ENCODE measurements at places on chromosomes 3 and 15. TPM values are rescaled to one million over a fixed set of nuclear protein-coding genes. Genes with fewer than 3 reads are reported as not detected.

Gene NTRK3
- 2.9 TPM for total RNA-seq

Gene HHLA2
- total RNA-seq, result 2.3 TPM

Gene RTP3
- not detected for total RNA-seq

Gene ACTRT3
- total RNA-seq, result 1.8 TPM

Gene TRPM1
- not detected for total RNA-seq

Gene GOLGA6L7
- not detected for total RNA-seq

Gene GABRG3
- total RNA-seq, result 2.6 TPM

Gene LIPH
- 5.3 TPM for total RNA-seq

- DNase-seq, result no peak
Observed at GRCh38 chr3:112096176-112096575, 10.0 kb downstream of the C3orf52 start.

DNA sequence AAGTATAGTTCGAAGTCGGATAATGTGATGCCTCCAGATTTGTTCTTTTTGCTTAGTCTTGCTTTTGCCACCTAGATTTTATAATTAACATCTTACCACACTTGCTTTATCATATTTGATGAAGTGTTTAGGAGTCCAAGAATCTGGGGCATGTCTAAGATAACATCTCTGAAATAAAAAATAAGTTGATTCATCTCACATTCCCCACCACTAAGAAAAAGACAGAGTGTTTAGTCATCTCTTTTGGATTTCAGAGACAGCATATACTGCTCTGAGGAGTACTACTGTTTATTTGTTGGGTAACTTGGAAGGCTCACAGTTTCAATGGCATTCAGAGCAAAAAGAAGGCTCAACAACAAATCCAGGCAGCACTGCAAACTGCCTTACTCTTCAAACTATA is 324.2 kb upstream of the ATP11B start:
- no peak for DNase-seq

DNA sequence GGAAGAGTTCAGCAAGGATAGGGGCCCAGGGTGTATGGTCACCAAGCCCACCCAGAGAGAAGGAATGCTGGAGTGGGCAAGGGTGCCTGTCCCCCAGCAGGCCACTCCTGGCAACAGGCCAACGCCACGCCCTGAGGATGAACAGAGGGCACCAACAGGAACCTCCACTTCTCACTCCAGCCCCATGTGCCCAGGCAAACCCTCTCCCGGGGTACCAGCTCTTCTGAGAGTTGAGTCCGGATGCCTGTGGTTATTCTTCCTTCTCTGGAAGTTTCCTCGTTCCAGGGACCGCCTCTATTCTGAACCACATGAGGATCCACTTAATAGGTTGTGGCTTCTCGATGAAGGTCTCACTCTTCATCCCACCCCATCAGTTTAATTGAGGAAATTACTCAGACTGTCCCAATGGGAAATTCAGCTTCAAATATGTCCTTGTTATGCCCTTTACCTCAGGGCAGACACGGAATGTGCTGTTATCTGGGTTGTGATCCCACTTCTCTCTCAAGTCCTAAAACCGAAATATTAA is 114.3 kb downstream of the LIPC start:
- no peak for DNase-seq

- no peak for DNase-seq
Observed at GRCh38 chr3:123338620-123339061, 110.2 kb downstream of the ADCY5 start.

DNA sequence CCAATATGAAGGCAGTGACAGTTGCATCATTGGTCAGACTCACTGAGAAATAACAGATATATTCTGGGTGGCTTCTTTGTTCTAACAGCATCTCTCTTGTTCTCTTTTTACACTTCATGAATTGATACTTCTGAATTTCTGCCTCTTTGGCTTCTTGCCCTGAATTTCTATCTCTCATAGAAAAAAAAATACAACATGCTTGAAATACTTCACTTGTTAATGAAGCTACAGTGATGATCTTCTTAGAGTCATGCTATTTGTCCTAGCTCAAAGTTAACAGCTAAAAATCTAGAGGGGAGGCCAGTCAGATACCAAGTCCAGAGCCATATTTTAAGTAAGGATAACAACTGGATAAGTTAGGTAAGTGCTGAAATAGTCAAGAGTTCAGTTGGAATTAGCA is 597.2 kb upstream of the AGTR1 start:
- DNase-seq, result no peak

- DNase-seq, result no peak
Observed at GRCh38 chr3:112847692-112848091, 1.0 kb upstream of the CD200R1L start.

DNA sequence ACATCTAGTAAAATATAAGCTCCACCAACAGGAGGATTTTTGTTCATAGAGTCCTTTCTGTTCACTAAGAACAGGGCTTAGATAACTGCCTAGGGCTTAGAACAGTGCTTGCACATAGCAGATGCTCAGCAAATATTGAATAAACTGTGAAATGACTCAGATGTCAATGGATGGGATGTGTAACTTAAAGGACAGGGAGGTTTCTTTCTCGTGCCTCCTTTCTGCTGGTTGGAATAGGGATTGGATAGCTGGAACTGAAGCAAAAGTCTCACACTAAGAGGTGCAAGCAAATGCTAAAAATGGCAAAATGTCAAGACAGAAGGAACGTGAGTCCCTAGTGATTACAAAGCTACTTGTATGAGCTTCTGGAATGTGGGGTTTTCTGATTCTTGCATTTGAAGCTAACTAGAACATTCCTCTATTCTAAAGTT is 392.8 kb upstream of the WNT5A start:
- DNase-seq, result no peak

DNA sequence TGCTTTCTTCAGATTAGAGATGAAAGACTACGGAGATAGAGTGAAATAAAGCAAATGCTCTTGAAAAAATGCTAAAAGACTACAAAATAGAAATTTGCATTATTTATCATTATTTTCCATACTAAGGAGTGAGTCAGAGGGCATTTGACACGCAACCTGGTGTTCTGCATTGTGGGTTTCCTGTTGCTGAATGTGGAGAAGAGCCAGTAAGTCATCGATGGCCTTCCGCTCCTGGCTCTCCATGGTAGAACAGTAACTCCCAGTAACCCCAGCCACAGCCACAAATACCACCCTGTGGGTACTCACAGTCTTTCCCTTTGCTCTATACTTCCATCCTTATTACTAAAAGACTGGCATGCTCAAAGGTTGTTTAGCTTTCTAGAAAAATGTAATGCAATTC is 61.5 kb downstream of the CGGBP1 start:
- DNase-seq, result no peak

DNA sequence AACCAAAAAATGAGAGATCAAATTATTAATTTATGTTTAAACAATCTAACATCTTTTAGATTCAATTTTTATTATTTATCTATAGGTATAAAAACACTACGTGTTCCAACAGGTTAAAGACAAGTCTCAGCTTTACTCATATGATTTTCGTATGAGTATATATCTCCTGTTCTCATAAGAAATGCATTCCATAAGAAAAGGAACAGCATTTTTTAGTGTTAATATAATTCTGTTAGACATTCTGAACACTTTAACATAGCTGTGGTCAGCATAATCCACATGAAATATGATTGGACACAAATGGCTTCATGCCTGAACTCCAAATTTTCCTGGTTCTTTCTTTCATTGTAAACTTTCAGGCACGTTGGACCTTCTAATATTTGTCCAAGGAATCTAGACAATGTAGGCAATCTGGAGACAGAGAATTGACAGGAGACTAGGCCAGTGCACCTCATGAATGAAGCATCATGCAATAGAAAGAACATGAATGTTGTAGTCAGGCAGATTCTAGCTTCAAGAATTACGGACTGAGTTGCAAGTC is 1122.0 kb upstream of the ALCAM start:
- DNase-seq, result no peak

GRCh38 chr15:39767921-39768320 is 14.7 kb downstream of the FSIP1 start:
- no peak for DNase-seq

DNA sequence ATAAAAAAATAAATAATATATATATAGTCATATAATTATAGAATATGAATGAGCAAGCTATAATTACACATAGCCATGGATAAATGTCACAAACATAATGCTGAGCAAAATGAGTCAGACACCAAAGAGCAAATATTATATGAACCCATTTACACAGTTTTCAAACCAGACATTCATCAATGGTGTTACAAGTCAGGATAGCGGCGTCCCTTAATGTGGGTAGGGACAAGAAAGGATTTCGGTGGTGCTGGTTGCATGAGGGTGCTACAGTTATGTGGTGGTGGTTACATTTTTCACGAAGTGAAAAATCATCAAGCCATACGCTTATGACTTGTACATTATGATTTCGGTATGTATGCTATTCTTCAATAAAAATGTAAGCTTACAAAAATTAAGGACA is 100.5 kb downstream of the HMG20A start:
- DNase-seq, result no peak

DNA sequence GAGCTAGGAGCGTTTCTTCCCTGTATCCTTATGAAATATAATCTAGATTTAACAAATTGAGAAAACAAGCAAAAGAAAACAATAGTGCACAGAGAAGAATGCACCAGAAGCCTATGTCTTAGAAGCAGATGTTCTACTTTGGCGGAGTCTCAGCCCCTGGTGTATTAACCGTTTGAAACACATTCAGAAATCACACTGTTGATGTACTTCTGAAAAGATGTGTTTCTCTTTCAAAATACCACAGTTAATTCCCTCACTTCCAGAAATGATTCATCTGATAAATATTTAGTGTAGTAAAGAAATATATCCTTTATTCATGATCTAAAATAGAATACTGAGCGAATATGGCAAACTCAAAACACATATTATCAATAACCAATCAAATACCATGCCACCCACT is 77.7 kb downstream of the CBLB start:
- DNase-seq, result no peak

- no peak for DNase-seq
Observed at GRCh38 chr15:39079296-39079847, 501.5 kb upstream of the THBS1 start.

DNA sequence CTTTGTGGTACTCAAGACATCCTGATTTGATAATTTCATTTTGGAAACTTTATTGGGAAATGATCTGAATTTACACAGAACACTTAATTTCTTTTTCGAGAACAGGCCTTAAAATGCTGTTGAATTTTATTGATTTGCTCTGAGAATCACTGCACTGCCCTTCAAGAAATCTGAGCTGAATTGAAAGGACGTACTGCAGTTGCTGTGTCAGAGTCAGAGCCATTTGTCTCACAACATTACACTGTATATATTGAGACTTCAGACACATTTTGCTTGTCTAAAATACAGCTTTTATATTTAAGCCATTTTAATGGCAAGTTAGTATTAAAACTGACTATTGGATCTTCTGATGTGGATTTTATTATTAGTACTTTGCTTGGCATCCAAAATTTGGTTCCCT is 504.1 kb downstream of the NLGN1 start:
- no peak for DNase-seq

- no peak for DNase-seq
Observed at GRCh38 chr3:101195951-101196713, 124.2 kb downstream of the IMPG2 start.

DNA sequence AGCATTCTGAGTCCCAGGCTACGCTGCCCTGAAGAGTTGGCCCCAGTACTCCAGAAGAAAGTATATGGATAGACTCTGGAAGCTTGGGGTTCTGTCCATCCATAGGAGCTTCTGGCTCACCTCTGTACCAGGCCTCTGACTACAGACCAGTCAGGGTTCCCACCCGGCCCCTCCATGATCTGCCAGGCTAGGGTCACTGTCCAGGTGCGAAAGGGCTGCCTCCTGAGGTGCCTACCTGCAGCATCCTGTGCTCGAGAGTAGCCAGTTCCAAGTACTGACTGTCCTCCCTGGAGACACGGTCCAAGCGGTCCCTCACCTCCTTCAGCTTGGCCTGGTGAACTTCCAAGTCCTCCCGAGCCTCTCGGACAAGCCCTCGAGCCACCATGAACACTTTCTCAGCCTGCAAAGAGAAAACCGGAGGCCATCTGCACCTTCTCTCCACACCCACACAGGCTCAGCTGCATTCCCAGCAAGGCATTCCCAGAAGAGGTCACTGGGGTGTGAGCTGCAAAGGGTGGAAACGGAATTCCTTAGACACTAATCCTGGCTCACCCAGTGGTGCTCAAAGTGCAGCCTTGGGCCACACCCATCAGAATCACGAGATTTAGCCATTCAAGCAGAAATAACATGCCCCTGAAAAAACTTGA is 3.7 kb upstream of the PLXNB1 start:
- no peak for DNase-seq

- DNase-seq, result no peak
Observed at GRCh38 chr15:63362885-63363284, 18.8 kb downstream of the CA12 start.

DNA sequence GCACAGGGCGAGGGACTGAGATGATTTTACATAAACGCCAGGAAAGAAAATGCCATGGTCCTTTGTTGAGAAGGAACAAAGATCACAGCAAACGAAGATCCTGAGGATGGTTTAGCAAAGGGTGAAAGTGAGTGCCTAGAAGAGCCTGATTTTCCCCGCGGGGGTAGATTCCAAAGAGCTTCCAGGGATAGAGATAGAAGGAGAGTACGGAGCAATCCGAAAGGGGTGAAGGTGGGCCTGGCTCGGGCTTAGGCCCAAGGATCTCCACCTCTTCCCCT is 977 bp downstream of the CDC25A start:
- no peak for DNase-seq

DNA sequence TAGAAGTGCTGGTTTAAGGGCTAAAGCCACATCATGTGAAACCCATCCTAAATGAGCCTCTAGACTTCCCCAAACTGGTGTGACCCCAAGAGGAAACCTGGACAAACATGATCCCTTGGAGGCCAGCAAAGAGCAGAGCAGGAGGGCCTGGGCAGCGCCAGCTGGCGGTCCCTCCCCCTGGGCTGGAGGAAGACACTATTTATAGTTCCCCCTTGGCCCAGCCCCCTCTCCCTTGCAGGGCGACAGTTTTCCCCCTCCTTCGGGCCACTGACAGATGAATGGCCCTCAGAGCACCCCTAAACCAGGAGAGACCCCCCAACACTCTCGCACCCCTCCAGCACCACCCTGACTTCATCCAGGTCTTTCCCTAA is 2.9 kb downstream of the UCN2 start:
- DNase-seq, result no peak

DNA sequence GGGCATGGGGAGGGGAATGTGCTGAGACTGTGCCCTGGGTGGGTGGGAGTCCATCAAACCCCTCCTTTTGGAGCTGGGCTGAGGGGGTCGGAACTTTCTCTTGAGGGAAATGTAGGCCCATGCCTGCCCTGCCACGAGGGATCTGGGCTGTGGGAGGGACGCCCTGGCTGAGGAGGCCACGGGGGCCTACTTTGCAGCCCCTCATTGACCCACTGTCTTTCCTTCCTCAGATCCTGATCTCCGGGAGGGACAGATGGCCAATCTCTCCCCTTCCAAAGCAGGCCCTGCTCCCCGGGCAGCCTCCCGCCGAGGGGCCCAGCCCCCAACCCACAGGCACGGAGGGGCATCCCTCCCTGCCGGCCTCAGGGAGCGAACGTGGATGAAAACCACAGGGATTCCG is 25.3 kb downstream of the LOXL1 start:
- no peak for DNase-seq

- no peak for DNase-seq
Observed at GRCh38 chr3:147422601-147423536, 13.7 kb downstream of the ZIC1 start.

DNA sequence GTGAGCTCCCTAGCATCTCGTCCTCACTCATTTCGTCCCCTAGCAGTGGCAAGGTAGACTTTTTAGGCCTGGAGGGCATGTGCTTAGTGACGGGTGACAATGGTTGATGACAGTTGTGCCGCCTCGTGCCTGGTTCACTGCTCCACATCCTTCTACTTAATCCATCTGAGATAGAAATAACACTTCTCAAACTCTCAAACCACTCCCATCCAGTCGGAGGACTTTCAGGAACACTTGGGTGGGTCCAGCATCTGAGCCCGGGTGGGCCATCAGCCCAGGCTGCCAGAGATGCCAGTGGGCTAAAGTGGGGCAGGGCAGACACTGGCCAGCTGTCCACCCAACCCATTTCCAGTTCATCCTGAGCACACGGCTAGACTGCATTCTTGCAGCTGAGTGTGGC is 79.7 kb upstream of the SMAD3 start:
- no peak for DNase-seq
